ENCODE measurements at places on chromosomes 2 and 18. TPM values are rescaled to one million over a fixed set of nuclear protein-coding genes. Genes with fewer than 3 reads are reported as not detected.

Gene NAPG
- 82.0 TPM for total RNA-seq

Gene DCDC2C
- not detected for total RNA-seq

Gene COBLL1
- 33.2 TPM for total RNA-seq

Gene HAAO
- total RNA-seq = 7.1 TPM

Gene RUFY4
- total RNA-seq = not detected

Gene TDRD15
- under 0.01 TPM for total RNA-seq

Gene EIF2AK2
- 60.3 TPM for total RNA-seq

Gene FEV
- not detected for total RNA-seq

Gene MRO
- 0.43 TPM for total RNA-seq

Gene NETO1
- total RNA-seq = not detected

Gene WDR43
- total RNA-seq = 63.0 TPM

Gene CNTNAP5
- not detected for total RNA-seq

Gene LRRC30
- not detected for total RNA-seq

Gene RFX8
- total RNA-seq = 9.0 TPM

Gene HTR2B
- total RNA-seq = 1.2 TPM

Gene NTSR2
- total RNA-seq = not detected

Gene EML6
- 0.39 TPM for total RNA-seq

Gene CIB4
- not detected for total RNA-seq

Gene ANAPC1
- 54.5 TPM for total RNA-seq

Gene ARID5A
- 5.5 TPM for total RNA-seq

Gene NOL4
- not detected for total RNA-seq

Gene EPC2
- 28.6 TPM for total RNA-seq

Gene DLX1
- not detected for total RNA-seq

Gene TEKT4
- total RNA-seq = not detected

Gene PCARE
- total RNA-seq = not detected

Gene ASXL3
- not detected for total RNA-seq

Gene LBH
- 379 TPM for total RNA-seq

Gene ADAM23
- 0.13 TPM for total RNA-seq

Gene RAB10
- total RNA-seq = 203 TPM

Gene EVX2
- total RNA-seq = not detected

Gene SLC16A14
- total RNA-seq = 2.3 TPM

Gene GPR35
- 0.65 TPM for total RNA-seq
